ENCODE measurements at places on chromosomes 5 and 9. TPM values are rescaled to one million over a fixed set of nuclear protein-coding genes. Genes with fewer than 3 reads are reported as not detected.

CD72 gene
- polyA plus RNA-seq = 1.8 TPM

IFNE gene
- 1.8 TPM for polyA plus RNA-seq

HAVCR2 gene
- 2.3 TPM for polyA plus RNA-seq

SLC6A3 gene
- 0.13 TPM for polyA plus RNA-seq

PRPF4 gene
- polyA plus RNA-seq = 22.8 TPM

NIM1K gene
- 0.21 TPM for polyA plus RNA-seq

- DNase-seq = peak; percentile 80
These were observed 62.1 kb downstream of the C9orf50 start for GRCh38 chr9:129558551-129559505.

DNA sequence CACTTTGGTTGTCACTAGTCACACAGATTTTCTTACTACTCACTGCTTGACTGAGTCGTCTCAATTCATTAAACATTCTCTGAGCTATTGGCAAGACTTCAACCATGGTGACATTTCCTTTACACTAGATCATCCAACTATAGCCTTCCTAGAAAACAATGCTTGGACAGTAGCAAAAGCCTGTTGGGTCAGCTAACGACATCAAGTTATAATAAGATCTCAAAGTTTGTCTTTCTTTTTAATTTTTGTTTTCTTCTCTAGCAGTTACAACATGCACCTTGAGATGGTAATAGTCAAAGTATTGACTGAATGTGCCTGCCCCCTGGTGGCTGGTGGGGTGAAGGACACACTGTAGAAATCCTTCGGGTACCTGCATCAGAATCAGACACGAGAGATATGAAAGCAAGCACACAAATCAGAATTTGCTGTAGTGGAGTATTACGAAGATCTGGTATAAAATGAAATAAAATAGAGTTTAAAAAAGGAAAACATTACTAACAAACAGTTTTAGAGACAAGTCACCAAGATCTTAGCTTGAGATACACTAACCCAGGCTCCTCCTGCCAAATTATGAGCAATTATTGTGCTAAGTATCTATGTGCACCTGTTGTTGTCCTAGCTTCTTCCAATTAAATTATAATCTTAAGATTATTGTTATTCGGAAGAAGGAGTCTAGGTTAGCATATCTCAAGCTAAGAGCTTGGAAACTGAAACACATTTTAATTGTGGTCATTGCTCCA is 81.2 kb downstream of the ARL15 start:
- DNase-seq = peak; percentile 33

DNA sequence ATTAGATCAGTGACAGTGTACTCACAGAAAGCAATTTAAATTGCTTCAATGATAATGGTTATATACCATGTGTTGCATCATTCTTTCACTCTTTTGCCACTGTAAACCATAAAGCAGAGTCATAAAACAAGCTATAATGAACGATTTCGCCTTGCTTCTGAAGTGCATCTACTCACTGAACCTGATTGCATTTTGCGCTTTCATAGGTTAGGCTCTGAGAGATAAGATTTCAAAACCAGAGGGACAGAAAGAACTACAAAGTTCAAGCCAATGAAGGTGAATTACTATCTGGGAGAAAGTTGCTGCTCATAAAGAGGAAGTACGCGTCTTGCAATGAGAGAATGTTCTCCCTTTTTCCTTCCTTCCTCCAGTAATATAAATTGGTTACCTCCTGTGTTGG is 412.7 kb downstream of the CETN3 start:
- peak; percentile 90 for DNase-seq

DNA sequence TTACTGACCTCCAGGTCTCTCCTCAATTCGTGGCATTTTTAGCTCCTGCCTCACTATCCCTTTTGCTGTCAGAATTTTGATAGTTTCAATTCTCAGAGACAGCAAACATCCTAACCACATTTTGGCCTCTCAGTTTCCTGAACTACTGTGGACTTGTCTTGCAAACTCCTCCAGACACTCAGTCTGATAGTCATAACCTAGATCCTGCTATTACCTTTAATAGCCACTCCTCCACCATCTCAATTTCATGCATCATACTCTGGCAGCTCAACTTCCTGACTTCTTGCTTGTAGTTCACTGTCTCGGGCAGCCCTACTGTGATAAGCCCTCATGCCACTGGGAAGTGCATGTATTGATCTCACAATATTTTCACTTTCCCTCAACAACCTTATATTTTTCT is 481.8 kb upstream of the CDH18 start:
- DNase-seq = no peak

DNA sequence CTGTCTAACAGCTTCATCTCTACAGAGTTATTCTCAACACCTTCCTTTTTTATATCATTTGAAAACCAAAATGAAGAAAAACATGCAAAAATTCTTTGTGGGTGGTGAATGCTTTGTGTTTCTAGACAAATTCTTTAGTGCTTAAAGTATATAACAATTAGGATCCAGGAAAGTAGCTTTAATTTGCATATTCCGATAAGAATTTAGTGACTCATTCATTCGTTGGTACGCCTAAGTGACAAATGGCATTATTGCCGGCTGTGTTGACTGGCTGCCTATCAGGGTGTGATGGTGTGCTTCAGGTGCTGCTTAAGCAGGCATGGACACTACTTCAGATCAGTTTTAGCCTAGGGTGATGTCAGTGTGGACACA is 35.2 kb downstream of the LMNB1 start:
- DNase-seq = no peak

DNA sequence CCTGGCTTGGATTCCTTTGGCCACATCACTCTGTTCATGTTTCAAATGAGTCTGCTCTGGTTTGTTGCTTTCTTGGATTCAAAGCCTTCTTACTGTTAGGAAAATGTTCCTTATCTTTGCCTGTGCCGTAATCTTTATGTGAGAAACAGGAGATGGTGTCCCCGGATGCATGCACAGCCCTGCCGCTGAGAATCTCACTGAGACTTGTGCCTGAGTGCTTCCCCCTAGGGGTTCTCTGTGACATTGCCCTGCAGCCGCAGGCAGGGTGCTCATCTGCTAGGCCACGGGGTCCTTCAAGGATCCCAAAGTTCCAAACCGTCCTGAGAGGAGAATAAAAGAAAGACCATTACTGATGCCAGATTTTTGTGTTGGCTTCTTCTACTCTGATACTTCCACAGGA is 81.4 kb upstream of the ANKRD55 start:
- DNase-seq = peak; percentile 38

DNA sequence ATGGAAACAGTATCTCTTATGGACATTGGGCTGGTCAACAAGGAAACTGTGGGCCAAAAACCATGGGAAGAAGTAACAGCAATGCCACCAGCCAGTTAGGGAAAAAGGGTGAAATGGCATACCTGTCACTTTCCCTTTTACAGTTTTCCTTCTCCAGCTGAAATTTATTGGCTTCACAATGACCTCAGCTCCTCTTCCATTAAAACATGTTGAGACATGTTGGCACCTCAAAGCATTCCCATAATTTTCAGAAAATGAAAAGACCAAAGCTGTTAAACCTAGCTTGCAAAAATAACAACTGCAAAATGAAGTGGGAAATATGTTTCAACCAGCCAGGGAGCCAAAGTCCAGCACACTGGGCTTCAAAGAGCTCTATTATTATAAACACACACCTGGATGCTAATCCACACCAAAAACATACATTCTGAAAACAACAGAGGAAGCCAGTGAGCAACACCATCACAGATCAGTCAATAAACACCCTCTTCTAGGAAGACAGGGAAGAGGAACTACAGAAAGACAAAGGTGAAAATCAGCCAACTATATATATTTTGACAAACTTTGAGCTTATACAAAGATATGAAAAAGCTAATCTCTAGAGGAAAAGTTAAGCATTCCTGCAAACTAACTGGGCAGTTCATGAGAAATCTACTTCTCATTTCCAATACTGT is 78.4 kb upstream of the PTGER4 start:
- DNase-seq = no peak

GRCh38 chr5:103923616-103924168 is 361.1 kb upstream of the NUDT12 start:
- no peak for DNase-seq

DNA sequence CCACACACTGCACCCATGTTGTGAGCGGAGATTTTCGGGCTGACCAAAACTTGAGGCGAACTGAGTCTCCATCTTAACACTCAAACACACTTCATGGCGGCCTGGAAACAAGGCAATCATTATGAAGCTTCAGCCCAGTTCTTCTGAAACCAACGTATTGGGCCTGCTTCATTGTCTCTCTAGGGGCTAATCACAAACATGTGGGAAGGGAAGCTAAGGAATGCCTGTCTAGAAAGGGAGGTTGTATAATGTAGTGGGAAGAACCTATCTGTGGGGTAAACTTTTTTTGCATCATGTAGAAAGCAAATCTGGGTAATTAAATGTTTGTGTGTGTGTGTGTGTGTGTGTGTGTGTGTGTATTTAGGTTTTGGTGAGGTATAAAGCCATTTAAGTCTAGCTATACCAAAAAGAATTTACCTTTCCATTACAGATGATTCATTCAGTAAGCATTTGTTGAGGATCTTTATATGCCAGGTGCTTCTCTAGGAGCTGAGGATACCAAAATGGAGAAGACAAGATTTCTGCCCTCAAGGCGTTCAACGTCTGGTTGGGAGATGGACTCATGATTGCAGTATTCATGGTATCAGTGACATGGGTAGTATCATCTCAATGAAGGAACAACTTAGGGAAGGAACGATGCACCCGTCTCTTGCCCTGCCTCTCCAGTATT is 29.4 kb downstream of the SLC1A3 start:
- no peak for DNase-seq

DNA sequence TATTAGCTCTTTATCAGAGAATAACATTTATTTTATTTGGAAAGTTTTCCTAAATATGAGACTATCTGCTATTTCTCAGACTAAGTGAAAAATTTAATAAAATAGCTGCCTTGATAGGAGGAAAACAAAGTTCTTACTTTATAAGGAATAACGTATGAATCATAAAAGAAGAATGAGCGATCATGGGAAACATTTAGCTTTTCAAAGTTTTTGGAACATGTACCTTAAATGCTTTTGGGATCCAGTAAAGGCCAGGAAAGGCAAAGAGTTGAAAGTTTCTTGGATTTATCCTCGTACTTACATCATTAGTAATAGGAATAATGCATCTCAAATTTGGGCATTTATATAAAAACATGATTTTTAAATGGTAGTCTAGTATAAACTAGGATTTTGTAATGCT is 19.4 kb downstream of the OGN start:
- DNase-seq = no peak

DNA sequence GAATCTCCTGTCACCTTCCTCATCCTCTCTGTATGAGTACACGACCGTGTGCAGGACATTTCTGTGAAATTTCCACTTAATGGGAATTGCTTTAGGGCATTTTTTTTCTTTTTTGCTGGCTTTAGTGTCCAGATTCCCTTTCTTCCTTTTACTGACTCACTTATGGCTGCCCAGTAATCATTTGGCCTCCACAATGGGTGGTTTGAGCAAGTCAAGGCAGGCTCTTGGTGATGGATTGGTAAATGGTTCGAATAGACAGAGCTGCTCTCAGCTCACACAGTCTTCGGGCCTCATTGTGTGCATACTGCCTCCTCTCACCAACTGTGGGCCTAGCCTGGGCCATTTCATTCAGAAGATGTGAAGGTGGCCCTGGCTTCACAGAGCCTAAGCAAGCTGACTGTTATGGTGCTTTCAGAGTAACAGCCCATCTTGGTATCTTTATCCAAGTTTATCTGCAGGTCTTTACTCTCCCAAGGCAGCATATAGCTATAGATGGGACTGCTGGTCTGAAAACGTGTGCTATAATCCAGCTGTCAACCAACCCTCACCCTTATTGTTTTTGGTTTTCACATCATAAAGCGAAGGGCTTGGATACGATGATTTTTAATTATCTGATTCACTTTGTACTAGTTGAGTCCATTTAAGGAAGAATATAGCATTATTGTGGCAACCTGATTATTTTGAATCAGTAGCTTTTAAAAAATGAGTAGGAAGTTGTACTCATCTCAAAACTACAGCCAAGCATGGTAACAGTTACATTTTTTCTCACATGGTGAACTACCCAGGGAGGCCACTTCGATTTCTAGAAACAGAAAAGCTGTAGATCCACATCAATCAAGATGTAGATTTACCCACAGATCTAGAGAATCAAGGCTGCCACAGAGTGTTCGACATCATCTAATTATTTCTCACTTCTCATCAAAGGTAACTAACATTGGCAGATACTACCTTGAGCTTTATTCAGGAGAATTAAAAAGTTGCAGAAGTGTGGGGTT is 50.4 kb upstream of the CKMT2 start:
- no peak for DNase-seq

- peak; percentile 3 for DNase-seq
These were observed 290.7 kb upstream of the IL12B start for GRCh38 chr5:159620853-159621540.

- DNase-seq = no peak
These were observed 27.7 kb upstream of the GAS1 start for GRCh38 chr9:86975036-86975435.

DNA sequence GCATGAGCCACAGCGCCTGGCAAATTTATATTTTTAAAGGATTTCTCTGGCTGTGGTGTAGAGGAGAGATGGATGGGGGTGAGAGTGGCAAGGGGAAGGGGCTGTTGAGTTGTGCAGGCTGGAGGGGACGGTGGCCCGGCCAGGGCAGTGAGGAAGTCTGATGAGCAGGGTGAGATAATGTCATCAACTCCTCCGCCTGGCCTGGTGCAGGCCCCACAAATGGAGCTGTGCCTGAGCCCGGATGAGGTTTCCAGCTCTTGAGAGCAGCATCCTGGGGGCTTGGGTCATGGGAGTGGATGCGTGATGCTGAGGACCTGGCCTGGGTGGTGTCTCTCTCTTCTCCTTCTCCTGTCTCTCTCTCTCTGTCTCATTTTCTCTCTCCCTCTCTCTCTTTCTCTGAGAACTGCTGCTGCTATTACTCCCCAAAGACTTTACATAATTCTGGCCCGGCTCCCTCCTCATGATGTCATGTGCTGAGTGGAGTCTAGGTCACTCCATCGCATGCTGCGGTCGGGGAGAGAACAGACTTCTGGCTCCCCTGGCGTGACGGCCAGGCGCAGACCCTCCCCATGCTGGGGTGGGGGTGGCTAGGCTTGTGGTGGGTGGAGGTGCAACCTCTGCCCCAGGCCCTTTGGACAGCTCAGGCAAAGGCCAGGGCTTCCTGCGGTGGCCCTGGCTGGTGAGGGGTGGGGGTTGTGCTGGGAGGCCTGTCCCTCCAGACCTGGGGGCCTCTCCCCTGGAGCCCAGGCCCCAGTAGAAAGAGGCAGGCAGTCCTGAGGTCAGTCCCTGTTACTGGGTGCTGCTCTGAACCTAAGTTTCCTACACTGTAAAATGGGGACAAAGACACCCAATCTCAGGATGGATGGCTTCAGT is 26.4 kb downstream of the FGF18 start:
- DNase-seq = no peak

DNA sequence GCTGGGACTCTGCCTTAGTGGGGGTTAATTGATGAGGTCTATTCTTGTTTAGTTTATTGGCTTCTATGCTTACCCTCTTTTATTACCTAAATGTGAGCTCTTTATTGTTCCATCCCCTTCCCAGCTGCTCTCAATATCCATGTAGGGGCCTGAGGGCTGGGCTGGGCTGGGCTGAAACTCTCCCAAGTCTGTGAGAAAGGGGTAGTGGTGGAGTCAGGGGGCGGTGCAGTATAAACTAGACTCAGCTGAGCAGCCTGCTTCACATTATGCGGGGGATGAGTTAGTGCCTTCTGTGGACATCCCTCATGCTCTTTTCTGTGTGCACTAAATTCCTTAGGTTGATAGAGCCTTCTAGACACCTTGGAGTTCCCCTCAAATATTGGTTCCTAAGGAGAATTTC is 451.8 kb upstream of the PTGER4 start:
- DNase-seq = no peak

Measured in large intestine (tissue), 12 donors.